ENCODE measurements at places on chromosomes 12 and 14. TPM values are rescaled to one million over a fixed set of nuclear protein-coding genes. Genes with fewer than 3 reads are reported as not detected.

Gene POTEM
- total RNA-seq: 0.17 TPM

Gene SLC25A47
- total RNA-seq: not detected

Gene GPR162
- total RNA-seq: not detected

Gene OVCH1
- not detected for total RNA-seq

Gene TMEM253
- not detected for total RNA-seq

Gene TBX3
- total RNA-seq: not detected

Gene RAB15
- total RNA-seq: 0.17 TPM

Gene PLCZ1
- total RNA-seq: not detected

Gene KRT77
- total RNA-seq: not detected

Gene TEX52
- not detected for total RNA-seq

Gene TAS2R14
- 1.4 TPM for total RNA-seq

Gene UBR7
- 17.3 TPM for total RNA-seq

Gene PTCSC3
- not detected for total RNA-seq

Gene ST8SIA1
- total RNA-seq: not detected

Gene ANKS1B
- not detected for total RNA-seq

Gene ATP23
- 6.2 TPM for total RNA-seq

Gene FAM186B
- 0.70 TPM for total RNA-seq

Gene CAPZA3
- not detected for total RNA-seq

Gene OS9
- 182 TPM for total RNA-seq

Gene GYS2
- total RNA-seq: 0.10 TPM

Gene MIP
- not detected for total RNA-seq

Gene GPR135
- 4.7 TPM for total RNA-seq

Gene TSPAN19
- not detected for total RNA-seq

Gene FAM222A
- total RNA-seq: 4.6 TPM

Gene PGF
- total RNA-seq: 0.47 TPM

Gene NEUROD4
- total RNA-seq: not detected

Gene CBLN3
- 128 TPM for total RNA-seq

Gene KLRG1
- total RNA-seq: 3.9 TPM

Gene GNG2
- 69.8 TPM for total RNA-seq

Gene PLEKHH1
- 0.15 TPM for total RNA-seq

Gene ARG2
- 2.0 TPM for total RNA-seq

Gene KRT75
- total RNA-seq: not detected

Gene SAMD15
- 1.00 TPM for total RNA-seq

Gene NTF3
- total RNA-seq: not detected

Gene PYGL
- 0.49 TPM for total RNA-seq

Gene KRT8
- total RNA-seq: 0.94 TPM

Gene FAIM2
- total RNA-seq: not detected

Gene KLRC2
- not detected for total RNA-seq

Gene SOAT2
- not detected for total RNA-seq

Gene BIN2
- total RNA-seq: 40.1 TPM

Gene RNF31
- 114 TPM for total RNA-seq

Gene FIGNL2
- 0.79 TPM for total RNA-seq

Gene CDK17
- total RNA-seq: 96.3 TPM

Gene SLC17A8
- not detected for total RNA-seq

Gene TOMM20L
- total RNA-seq: 0.70 TPM

Gene CELA1
- total RNA-seq: not detected

Gene PMCH
- total RNA-seq: not detected

Gene TAS2R8
- not detected for total RNA-seq

Data from B cell (primary cell).